ENCODE measurements at places on chromosomes 11 and 22.

DNA sequence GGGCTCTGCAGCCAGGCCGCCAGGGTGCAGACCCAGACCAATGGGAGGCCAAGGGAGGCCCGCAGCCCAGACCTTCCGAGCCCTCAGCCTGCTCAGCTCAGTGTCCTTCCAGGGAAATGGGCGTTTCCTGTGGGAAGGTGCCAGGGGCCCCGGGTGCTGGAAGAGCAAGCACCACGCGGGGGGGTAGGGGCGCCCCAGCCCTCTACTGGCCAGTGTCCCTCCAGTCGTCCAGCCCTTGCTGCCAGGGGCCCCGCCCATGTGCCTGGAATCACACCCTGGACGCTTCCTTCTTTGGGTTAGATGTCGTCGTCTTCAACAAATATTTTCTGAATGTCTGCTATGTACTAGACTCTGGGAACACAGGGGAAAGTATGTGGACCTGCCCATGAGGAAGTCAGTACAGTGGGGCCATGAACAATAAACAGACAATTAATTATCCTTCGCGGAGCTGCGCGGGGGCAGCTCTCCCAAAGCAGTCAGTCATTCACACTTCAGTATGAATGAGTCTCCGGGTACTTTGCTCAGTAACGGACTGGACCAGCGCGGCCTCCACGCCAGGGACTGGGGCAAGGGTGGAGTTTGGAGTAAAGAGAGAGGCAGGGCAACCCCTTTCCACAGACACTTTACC, 60.2 kb downstream of the CDKN1C start:
- DNase-seq = no peak

DNA sequence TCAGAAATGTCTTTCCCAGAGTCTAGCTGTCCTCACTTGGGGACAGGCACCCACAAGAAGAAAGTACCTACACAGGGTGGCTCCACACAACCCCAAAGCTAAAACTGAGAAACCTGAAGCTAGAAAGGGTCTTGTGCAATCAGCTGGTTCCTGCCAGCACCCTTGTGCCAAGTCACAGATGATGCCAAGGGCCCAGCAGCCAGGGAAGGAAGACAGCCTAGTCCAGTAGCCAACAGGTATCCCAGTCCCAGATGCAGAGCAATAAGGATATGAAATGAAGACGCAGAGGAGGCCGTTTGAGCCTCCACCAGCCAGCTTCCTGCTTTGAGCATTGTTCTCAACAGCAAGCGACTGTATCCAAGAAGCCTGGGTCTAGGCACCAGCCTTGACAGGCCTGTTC, 6.1 kb downstream of the PLEKHA7 start:
- DNase-seq = no peak

- no peak for DNase-seq
These were observed 100.0 kb upstream of the GRAMD1B start for GRCh38 chr11:123330071-123330470.

DNA sequence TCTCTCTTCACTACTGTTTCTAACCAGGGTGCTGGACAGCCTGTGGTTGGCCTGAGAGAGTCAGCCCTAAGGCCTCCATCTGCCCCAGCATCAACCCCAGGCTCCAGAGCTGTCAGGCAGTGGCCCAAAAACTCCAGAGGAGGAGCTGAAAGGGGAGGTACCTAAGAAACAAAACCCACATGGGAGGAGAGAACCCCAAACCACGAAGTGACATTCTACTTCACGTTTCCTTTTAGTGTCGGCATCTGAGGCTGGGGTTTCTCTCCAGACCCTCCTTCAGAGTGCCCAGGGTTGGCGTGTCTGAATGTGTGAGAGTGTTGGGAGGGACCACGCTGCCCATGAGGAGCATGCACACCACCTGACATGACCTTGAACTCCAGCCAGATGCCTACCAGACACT, 69.8 kb upstream of the NNMT start:
- DNase-seq = no peak

DNA sequence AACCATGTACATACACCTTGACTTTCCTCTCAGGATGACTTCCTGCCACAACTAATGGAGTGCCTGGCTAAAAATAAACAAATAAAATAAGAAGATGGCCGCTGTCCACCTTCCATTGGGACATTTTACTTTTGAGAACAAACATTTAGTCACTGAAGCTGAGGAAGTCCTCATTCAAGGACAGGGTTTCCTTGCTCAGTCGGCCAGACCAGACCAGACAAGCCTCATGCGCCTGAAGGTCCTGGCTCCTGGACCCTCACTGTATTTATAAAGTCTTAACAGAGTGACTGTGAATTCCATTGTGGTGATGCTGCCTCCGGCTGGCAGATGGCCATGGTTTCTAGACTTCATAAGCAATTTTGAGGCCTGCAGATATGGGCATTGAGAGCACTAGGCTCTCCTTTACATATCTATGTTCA, 114.5 kb downstream of the MAML2 start:
- no peak for DNase-seq

GRCh38 chr11:69250186-69251056, 43.5 kb upstream of the MYEOV start:
- DNase-seq = no peak

- no peak for DNase-seq
These were observed 577.2 kb downstream of the LRRC4C start for GRCh38 chr11:40882301-40882700.

GRCh38 chr11:65355776-65356393, 1.3 kb downstream of the TIGD3 start:
- no peak for DNase-seq

DNA sequence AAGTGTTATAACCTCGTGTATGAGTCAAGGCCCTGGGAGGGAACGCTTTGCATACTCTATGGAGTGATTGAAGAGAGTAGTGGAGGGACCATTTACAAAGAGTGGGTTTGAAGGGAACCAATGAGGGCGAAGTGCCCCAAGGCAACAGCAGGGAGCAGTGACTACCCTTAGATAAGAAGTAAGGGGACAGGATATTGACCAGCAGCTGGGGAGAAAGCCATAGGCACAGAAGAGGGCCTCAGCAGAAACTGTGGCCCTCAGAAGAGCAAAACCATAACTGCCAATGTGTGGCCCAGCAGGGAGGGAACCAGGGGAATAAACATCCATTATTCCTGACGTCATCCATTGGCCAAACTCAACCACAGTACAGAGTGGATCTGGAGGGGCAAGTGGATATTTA, 24.7 kb downstream of the PARVA start:
- DNase-seq = no peak

GRCh38 chr11:122002926-122003325, 113.1 kb downstream of the BLID start:
- no peak for DNase-seq

DNA sequence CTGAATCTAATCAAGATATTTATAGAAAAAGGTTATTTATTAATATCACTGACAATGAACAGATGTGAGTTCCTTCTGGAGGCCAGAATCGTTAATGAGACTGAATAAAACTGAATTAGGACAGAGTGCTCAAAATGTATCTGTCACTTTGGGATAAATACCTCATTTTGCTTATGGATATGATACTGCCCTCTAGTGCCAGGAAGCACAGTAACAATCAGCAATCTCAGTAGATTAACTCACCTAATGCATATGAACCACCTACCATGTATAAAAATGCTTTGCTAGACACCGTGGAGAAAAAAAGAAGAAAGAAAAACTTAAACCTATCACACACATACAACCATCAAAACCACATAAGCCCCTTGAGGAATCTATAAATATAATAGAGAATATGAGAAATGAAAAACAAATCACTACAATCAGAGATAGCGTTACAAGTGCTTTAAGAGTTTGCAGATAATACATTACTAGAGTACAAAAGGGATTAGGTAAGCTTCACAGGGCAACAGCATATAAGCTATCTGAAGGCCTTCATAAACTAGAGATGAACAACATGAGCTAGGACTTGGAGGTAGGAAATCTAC, 117.4 kb downstream of the SGSM3 start:
- peak; percentile 29 for DNase-seq

DNA sequence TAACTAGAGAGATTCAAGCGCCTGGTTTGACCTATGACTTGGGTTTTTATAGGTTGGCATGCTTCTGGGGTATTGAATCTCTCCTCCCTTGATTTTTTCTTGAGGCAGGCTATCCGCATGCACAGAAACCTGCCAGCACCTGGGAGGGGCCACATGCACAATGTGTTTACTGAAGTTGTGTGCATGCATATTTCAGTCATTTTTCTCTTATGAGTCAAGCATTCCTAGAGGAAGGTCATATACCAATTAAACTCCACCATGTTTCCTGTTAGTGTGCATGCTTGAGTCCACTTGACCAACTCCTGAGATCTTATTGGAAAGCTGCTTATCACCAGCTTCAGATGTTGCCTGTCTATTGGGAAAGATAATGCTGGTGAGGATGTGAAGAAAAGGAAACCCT, 1718.4 kb downstream of the LRRC4C start:
- no peak for DNase-seq

GRCh38 chr22:24427500-24428164, at the start of gene ADORA2A:
Gene ADORA2A (plus strand): TSS chr22:24427599. CDS start chr22:24433405, 5,806 bp downstream.
- peak; percentile 94 for DNase-seq

DNA sequence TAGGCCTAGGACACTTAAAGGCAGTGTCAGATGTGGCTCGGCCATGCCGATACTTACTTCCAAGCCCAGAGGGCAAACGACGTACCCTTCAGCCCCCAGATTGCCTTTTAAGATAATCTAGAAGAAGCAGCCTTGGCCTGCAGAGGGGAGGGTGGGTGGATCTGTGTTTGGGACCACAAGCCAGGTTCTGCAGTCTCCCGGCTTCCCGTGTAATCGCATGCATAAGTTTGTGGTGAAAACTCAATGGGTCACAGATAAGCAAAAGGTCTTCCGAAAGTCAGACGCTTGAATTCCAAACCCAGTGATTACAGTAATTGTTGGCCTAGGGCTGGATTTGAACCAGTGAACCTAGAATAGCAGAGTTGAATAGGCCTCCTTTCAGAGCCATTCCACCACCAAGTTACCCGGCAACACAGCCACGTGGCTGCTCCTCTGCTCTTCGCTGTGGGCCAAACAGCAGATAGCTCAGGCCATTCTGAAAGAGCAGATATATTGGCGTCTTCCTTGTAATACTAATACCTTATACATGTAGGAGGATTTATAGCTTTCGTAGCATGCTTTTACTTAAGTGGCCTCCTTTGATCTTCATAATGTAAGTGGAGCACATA, 170.8 kb upstream of the CADM1 start:
- no peak for DNase-seq

- no peak for DNase-seq
These were observed 57.3 kb downstream of the CD82 start for GRCh38 chr11:44622721-44623258.

DNA sequence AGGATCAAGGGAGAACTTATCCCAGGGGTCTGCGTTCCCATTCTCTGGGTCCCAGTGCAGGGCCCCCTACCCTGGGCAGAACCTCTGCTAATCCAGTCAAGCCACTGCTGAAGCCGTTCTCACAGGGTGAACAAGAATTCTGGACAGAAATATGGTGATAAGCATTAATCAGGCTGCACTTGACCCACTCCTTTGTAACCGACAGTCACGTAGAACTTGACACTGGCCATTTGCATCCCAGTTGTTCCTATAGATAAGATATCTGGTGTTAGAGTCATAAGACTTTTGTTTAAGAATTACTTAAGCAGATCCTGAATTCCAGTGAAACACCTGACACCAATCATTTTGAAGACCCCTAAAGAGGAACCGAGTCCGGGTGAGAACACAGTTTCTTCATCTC, 107.5 kb upstream of the THY1 start:
- no peak for DNase-seq

- no peak for DNase-seq
These were observed 17.4 kb downstream of the ARHGAP1 start for GRCh38 chr11:46682773-46683752.

DNA sequence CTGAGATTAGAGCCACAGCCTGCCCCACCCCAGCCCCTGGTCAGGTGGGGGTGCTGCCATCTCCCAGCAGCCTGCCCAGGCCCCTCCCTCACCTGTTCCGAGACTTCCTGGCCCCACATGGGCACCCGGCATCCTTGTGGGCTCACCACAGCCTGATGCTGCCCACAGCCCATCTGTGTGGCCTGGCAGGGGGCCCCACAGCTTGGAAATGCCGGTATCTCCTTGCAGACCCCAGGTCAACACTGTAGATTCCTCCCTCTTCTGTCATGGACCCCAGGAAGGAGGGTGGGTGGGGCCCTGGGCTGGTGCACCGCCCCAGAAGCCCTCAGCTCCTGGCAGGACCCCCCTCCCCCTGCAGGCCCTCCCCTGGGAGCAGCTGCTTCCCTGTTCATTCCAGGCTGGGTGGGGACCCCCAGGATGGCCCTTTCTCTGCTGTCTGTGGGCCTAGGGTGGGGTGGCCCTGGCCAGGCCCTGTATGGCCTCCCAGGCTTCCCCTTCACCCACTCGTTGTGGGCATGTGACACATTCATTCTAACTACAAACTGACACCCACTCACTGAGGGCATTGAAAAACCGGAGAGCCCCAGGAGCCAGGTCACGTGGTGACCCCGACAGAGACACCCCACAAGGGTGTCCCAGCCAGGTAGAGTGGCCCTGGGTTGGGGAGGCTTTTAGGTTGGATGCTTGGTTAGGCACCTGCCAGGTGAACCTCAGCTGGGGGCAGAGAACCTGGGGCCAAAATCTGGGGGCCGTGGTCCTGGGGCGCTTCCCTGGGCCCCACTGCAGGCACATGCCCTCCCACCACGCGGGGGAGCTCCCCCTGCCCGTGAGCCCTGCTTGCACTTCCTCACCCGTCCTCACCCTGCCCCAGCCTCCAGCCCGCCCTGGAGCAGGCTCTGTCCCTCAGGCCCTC, 44.1 kb upstream of the CCDC188 start:
- DNase-seq = no peak

DNA sequence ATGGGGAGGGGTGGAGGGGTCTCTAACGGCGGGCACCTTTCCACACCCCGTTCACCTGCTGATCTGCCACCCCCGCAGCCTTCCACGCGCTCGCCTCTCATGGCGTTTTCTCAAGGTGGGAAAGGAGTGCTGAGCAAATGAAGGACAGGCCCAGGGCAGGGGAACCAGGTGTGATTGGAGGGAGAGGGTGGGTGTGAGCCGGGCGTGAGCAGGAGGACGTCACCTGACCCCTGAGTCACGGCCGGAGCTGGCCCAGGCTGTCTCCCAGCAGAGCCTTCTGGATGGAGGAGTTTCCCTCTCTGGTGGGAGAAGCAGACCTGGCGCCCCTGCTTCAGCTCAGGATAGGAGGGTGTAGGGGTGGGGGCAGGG, 14.0 kb upstream of the ARHGAP8 start:
- DNase-seq = no peak

- DNase-seq = no peak
These were observed 6.2 kb downstream of the ROBO4 start for GRCh38 chr11:124891373-124891861.

DNA sequence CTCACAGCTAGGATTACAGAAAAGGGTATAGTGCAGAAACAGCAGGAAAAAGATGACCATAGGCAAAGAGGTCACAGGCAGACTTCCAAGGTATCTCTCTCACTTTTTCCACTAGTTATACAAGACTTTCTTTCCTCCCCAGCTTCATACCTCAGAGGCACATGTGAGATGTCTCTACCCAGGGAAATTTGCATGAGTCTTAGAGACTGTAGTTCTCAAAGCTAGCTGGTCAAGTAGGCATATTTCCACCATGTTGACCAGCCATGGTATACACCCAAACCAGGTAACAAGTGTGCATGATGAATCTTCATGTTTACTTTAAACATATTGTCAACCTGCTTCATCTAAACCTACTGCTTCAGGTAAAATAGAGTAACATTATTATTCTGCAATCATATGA, 27.9 kb downstream of the PRMT3 start:
- no peak for DNase-seq

All from naive B cell (primary cell).